ENCODE measurements at places on chromosomes 5 and 9.

GRCh38 chr9:71921190-71921814 is 9.9 kb downstream of the C9orf85 start:
- no peak for DNase-seq

- DNase-seq = no peak
Measured at GRCh38 chr9:1709347-1709746, 305.8 kb upstream of the SMARCA2 start.

DNA sequence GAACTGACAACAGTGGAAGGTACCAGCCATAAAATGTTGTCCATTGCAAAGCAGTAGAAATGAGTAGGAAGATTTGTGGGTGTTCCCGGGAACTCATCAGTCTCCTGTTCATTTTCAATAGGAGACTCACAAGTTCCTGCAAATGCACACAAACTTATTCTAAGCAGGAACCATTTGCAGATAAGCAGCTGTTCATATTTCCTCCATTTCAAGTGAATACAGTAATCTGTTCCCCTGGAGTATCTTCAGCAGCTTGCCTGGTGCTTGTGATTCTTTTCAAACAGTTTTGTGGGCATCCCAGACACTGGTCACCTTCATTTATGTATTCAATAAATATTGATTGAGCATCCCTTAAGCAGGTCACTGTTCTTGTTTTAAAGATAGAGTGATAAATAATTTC is 1315.5 kb upstream of the C9orf72 start:
- DNase-seq = no peak

DNA sequence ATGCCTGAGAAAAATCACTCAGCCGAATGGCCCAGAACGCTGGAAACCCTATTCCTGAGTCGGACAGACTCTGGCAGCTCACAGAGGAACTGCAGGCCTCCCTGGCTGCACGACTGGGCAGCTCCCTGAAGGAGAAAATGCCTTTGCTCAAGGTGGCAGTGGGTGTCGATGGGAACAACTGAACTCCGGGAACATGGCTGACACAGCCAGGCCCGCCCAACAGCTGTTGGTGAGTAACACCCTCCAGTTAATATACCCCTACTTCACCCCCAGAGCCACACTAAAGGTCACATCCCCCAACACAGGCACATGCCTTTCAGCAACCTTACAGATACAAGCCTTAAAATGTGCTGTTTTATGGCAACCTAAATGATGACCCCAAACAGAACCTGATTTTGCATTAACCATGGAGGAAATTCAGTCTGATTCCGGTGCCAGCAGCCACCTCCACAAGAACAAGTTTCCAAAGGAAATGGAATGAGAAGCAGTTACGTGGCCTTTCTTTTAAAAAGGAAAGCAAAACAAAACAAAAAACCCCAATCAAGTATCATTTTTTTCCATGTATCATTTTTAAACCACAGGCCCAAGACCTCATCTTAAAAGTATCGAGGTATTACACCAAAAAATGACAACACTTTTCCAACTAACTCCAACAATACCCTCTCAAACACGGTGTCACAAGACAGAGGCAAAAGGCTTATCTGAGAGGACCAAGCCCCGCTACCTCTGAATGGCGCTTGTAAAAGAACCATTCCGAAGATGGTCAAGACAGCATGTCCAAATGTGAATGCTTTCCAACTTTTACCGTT is 3.1 kb downstream of the KLF9 start:
- DNase-seq = peak; percentile 78

- DNase-seq = no peak
Measured at GRCh38 chr9:75488719-75489110, 400.4 kb downstream of the OSTF1 start.

- DNase-seq = peak; percentile 42
Measured at GRCh38 chr5:65776441-65777141, 54.6 kb downstream of the NLN start.

DNA sequence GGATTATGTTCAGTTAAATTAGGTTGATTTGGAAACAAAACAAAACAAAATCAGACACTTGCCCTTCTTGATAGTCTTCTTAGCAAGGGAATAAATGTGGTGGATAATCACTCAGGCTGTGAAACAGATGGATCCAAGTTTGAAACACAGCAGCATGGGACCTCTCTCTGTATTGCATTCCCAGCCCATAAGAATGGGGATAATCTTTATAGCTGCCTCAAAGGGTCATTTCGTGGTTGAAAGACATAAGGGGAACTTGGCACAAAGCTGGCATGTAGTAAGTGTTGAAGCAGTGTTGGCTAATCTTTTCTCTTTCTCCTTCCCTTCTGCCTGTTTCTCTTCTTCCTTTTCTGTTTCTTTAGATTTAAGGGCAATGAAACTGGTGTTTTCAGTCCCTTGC is 333.9 kb upstream of the TLE4 start:
- peak; percentile 25 for DNase-seq

- no peak for DNase-seq
Measured at GRCh38 chr5:80127116-80127552, 92.0 kb downstream of the THBS4 start.

- no peak for DNase-seq
Measured at GRCh38 chr5:115471345-115472063, 73.1 kb downstream of the FEM1C start.

DNA sequence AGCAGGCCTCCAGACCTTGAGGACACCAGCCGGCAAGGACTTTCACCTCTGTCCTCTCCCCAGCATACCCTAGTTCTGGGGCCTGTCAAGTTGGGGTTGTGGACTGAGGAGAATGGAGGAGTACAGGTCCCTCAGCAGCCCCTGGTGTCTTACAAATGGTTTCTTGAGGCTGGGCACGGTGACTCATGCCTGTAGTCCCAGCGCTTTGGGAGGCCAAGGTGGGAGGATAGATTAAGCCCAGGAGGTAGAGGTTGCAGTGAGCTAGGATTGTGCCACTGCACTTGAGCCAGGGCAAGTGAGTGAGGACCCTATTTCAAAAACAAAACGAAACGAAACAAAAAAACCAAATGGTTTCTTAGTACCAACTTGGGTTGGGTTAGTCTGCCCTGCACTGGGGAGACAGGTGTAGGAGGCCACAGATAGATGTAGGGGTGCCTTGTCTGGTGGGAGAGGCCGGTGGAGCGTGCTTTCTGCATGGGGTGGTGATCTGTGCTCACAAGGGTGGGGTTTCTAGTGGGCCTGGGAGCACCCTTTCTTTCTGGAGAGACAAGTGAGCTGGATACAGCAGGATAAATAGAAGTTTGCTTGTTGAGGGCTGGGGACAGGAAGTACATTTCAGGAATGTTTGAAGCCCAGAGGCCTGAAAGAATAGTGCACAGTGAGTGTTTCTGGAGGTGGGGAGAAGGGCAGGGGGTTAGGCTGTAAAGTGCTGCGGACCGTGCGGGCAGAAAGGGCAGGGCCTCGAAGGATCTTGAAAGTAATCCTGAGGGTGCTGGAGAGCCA is 37.7 kb upstream of the PSD2 start:
- no peak for DNase-seq

DNA sequence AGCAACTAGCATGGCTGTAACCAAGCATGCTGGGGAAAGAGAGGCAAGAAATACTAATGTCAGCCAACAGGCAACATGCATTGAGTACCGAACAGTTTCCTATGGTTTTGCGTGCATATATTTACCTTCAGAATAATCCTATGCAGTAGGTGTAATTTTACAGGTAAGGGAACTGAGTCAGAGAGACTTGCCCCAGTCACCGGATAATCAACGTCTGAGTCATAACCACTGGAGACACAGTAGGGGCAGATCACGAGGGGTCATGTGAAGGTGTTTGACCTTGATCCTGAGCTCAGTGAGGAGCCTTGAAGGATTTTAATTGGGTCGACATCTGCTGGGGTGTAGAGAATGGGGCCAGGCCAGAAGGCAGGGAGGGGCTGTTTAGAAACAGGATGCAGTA is 13.4 kb upstream of the TSC1 start:
- no peak for DNase-seq

GRCh38 chr5:90226433-90227099 is 183.0 kb downstream of the CETN3 start:
- DNase-seq = no peak

- DNase-seq = no peak
Measured at GRCh38 chr5:17157294-17157693, 60.1 kb upstream of the BASP1 start.

GRCh38 chr5:67058998-67059743 is 137.4 kb downstream of the CD180 start:
- DNase-seq = no peak

Data from astrocyte of the spinal cord (primary cell).